HCT116 (cell line): ENCODE measurements at places on chromosomes 6 and 20. TPM values are rescaled to one million over a fixed set of nuclear protein-coding genes. Genes with fewer than 3 reads are reported as not detected.

DNA sequence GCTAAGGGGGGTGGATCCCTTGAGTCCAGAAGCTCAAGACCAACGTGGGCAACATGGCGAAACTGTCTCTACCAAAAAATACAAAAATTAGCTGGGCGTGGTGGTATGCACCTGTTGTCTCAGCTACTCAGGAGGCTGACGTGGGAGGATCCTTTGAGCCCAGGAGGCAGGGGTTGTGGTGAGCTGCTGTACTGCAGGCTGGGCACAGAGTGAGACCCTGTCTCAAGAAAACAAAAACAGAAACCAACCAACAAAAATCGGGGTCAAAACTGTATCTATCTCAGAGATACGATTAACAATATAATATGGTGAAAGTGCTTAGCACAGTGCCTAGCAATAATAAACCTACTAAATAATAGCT lies 20.7 kb upstream of the BCAS1 start:
- H3K4me3 ChIP-seq = no peak overlapping the region
- H3K27ac ChIP-seq = no peak overlapping the region
- H3K4me1 ChIP-seq = no peaks in the 10 kb centered on the region
- DNase-seq = no peak
- no peaks in the 10 kb centered on the region for H3K27me3 ChIP-seq

DNA sequence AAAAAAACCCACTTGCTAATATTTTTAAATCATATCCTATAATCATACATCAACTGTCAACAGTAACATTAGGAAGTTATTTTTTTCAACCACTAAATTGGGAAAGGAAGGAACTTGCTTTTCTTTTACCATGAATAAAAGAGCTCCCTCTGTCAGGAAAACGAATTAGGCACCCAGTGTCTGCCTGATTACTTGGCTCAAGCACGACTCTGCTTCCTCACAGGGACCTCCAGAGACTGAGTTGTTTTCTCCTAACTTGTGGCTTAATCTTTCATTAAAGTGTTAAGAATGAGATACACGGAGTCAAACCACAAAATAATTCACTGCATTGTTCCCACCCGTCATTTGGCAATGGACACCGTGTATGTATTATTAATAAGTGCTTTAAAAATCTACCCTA lies 1405.1 kb upstream of the EYS start:
- H3K4me1 ChIP-seq = no peaks in the 10 kb centered on the region
- H3K27ac ChIP-seq = no peak overlapping the region
- no peak for DNase-seq
- H3K27me3 ChIP-seq = no peaks in the 10 kb centered on the region

Gene GMDS
- total RNA-seq = 34.4 TPM

DNA sequence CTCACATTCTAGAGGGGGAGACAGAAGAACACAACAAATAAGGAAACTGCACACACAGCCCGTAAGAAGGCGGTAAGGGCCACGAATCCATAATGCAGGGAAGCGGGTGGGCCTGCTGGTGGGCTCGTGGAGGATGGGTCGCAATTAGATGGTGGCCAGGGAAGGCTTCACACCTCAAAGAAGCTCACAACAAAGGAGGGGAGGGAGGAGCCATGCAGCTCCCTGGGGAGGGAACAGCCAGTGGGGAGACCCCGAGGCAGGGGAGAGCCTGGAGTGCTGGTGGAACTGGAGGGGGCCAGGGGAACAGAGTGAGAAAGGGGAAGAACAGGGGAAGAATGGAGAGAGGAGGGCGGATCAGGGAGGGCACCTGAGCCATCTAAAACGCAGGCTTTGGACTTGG lies 13.4 kb downstream of the SRC start:
- no peak overlapping the region for H3K27ac ChIP-seq
- H3K4me3 ChIP-seq = no peak overlapping the region
- no peaks in the 10 kb centered on the region for H3K36me3 ChIP-seq
- H3K4me1 ChIP-seq = no peaks in the 10 kb centered on the region

Gene CCDC28A
- total RNA-seq = 12.0 TPM

DNA sequence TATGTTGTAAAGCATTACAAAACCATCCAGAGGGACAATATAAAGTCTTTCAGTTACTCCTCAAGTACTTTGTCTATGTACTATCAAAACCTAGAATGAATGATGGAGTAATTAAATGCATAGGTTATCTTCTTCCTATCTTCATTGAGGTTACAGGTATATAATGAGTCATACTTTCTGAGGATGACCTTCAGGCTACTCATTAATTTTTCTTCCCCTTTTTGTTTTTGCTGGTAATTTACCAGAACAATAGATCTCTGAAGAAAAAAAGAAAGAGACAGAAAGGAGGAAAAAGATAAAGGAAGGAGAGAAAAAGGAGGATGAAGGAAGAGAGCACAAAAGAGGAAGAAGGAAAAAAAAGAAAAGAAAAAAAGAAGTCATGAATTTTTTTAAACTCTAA lies 398.4 kb downstream of the TBC1D32 start:
- H3K27ac ChIP-seq = no peak overlapping the region
- no peak overlapping the region for H3K4me3 ChIP-seq
- no peak for DNase-seq
- no peaks in the 10 kb centered on the region for H3K36me3 ChIP-seq
- no peaks in the 10 kb centered on the region for H3K27me3 ChIP-seq

- H3K27me3 ChIP-seq = peaks cover 67% of the 10 kb centered on the region
- H3K36me3 ChIP-seq = no peaks in the 10 kb centered on the region
- no peak overlapping the region for H3K4me3 ChIP-seq
- no peaks in the 10 kb centered on the region for H3K4me1 ChIP-seq
These were observed 78.9 kb upstream of the HEY2 start for GRCh38 chr6:125670568-125670967.

Gene SOX18
- total RNA-seq = 3.3 TPM

- H3K4me1 ChIP-seq = no peaks in the 10 kb centered on the region
- DNase-seq = no peak
- H3K27me3 ChIP-seq = no peaks in the 10 kb centered on the region
- no peaks in the 10 kb centered on the region for H3K36me3 ChIP-seq
- H3K27ac ChIP-seq = no peak overlapping the region
- H3K4me3 ChIP-seq = no peak overlapping the region
These were observed 610.1 kb upstream of the ARID1B start for GRCh38 chr6:156167016-156167624.

DNA sequence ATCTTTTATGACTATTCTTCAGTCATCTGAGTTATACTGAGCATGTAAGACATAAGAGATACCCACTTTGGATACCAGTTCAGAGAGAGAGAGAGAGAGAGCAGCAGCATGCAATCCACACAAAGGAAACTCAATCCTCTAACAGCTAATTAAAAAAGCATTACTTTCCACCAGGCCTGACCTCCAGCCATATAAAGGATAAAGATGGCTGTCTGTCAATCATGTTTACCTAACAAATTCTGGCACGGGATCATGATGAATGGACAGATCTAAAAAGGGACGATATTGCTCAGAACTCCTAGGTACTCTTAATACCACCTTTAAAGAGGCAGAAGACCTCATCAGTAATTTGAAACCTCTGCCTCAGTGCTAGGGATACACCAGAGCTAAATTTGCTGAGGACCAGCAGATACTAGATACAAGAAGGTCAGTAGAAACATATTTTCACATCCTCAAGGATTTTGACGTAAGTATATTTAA lies 159.2 kb downstream of the RPS12 start:
- H3K4me3 ChIP-seq = no peak overlapping the region
- H3K4me1 ChIP-seq = no peaks in the 10 kb centered on the region
- H3K36me3 ChIP-seq = no peaks in the 10 kb centered on the region
- H3K27me3 ChIP-seq = peaks cover 9% of the 10 kb centered on the region; the same call in 1 of the 2 replicates

Gene UBE2J1
- 23.3 TPM for total RNA-seq

DNA sequence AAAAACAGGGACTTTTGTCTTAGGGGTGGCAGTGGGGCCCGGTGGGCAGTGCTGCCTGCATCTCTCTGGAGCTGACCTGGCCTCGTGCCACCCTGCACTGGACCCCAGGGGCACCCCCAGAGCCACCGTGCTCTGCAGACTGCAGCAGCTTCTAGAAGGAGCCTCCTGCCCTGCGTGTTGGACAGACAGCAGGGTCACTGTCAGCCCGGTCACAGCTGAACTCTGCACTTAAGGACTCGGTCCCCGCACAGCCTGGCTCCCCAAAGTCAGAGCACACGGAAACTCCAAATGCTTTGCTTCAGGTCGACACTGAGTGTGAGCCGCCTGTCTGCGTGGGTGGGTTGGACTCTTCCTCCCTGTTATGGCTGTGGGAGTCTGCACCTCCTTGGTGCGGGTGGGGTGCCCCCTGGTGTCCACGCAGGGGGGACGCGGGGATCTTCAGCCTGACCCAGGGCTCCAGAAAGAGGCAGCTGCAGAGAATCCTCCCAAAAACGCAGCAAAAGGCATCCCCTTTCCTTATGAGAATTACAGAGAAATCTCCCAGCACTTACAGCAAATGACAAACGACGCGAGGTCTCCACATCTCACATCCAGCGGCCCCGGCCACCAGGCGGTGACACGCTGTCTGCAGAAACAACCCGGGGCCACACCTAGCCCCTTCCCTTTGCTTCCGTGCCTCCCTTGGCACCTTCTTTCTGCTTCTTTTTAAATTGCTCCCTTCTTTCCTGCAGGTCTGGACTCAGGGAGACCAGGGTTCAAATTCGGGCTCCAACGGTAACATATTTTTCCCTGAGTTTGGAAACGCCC lies 36.3 kb upstream of the DACT2 start:
- no peak overlapping the region for H3K27ac ChIP-seq
- H3K27me3 ChIP-seq = no peaks in the 10 kb centered on the region
- peak; percentile 10 for DNase-seq

Gene FOXO3
- 40.0 TPM for total RNA-seq

GRCh38 chr20:59598625-59599310 lies 5.6 kb upstream of the PHACTR3 start:
- DNase-seq = peak; percentile 19
- peaks cover 53% of the 10 kb centered on the region for H3K27me3 ChIP-seq
- H3K4me3 ChIP-seq = no peak overlapping the region
- H3K4me1 ChIP-seq = no peaks in the 10 kb centered on the region
- H3K27ac ChIP-seq = no peak overlapping the region
- H3K36me3 ChIP-seq = no peaks in the 10 kb centered on the region
